NCI-H1417 treated with DMSO at 0.1 percent for 48 hours (cell line): ENCODE measurements at places on chromosomes 2 and 18.

DNA sequence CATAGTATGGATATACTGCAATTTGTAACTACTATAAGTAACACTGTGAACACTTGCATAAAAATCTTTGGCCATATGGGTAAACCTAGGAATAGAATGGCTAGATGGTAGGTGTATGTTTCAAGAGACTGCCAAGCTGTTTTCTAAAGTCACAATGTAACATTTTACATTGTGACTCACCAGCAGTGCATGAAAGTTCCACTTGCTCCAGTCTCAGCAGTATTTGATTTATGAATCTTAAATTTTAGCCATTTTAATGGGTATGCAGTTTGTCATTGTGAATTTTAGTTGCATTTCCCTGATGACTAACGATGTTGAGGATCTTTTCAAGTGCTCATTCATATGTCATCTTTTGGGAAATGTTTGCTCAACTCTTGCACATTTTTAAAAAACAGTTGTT is 86.1 kb downstream of the FARSB start:
- no peak for DNase-seq

DNA sequence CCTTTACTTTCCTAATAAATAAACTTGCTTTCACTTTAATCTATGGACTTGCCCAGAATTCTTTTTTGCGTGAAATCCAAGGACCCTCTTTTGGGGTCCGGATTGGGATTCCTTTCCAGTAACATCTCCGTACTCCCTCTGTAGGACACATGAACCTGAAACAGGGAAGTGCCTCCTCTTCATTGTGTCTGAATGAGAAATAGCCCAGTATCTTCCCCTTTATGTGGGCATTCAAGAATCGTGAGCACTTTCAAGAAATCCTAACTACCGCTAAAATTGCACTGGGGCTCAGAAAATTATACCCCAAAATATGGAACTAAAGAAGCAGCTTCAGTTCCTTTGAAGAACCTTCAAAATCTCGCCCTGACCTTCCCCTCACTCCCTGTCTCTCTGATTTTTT is 7.8 kb upstream of the POMC start:
- no peak for DNase-seq

DNA sequence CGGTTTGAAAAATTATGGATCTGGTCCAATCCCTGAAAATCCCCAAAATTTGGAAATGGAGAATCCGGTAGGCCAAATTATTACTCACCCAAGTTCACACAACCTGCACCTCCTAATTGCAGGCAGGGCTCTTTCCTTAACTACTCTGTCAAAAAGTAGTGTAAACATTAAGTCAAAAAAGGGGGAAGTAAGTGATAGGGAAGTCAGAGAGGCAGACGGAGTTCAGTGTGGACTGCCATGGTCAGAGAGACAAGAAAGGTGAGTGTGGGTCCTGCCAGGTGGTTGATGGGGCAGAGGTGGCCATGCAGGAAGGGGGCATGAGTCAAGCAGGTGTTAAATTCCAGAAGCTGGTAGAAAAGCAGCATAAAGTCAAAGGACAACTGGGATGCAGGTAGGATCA is 104.7 kb upstream of the STPG4 start:
- DNase-seq, result no peak

GRCh38 chr2:238569507-238570195 is 142.9 kb downstream of the ASB1 start:
- DNase-seq, result no peak

- no peak for DNase-seq
These were observed 166.5 kb upstream of the OTX1 start for GRCh38 chr2:62884086-62884485.

GRCh38 chr2:14577843-14578242 is 54.7 kb upstream of the LRATD1 start:
- no peak for DNase-seq

DNA sequence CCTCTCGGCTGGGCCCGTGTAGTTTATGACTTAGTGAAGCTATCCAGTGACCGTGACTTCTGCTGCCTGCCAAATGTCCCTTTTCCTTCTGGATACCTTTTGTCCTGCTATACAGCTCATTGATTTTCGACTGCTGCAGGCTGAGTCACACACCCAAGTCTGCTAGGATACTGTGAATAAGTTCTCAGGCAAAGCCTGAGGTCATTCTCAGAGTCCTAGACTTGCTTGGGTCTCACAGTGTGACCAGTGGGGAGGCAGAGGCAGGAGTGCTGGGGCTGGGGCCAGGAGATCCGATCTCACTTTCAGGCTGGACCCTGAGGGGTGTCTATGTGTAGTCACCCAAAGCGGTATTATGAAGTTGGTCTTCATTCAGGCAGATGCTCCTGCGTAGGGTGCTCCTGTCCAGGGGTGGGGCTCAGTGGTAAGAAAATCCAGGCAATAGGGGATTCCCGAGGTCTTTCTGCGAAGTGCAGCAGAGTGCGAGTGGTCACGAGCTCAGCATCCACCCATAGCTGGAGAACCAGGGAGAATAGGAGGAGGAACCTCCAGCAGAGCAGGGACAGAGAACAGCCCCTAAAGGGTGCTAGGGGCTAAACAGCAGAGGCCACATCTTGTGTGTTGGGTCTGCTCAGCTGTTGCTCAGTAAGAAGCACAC is 268.6 kb upstream of the NCKAP5 start:
- DNase-seq, result no peak

GRCh38 chr2:127829845-127830246 is 18.9 kb upstream of the WDR33 start:
- DNase-seq, result no peak

DNA sequence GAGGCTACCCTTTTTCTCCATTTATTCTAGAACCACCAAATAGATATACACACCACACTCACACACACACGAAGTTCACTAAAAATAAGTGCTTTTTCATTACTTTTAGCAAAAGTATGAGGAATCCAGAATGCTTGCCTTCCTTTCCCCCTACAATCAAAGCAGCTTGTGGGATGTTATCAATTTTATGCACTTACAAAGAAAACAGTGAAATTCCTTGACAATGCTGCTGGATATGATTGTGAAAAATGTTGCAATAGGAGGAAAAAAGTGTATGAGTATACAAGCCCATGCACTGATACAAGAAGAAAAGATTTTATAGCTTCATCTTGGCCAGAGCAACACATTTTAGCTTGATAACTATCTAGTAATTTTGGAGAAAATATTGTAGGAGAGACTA is 269.2 kb downstream of the XIRP2 start:
- DNase-seq, result no peak

DNA sequence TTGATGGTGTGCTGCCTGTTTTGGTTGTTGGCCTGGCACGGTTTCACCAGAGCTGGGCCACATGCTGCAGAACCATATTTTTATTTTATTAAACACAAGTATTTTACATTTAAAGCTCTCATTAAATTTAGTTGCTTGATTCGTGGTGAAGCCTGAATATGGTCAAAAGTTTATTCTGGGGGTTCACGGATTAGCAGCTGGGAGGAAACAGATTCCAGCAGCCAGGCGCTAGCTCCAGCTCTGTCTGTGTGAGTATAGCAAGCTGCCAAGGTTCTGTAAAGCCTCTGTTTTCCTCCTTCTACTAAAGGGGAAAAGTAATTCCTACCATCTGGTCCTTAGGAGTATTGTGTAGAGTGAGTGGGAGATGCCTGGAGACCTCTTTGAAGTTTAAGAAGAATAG is 22.5 kb downstream of the GATA6 start:
- DNase-seq, result no peak

- no peak for DNase-seq
These were observed 1870.4 kb upstream of the CELF4 start for GRCh38 chr18:39435996-39436395.

DNA sequence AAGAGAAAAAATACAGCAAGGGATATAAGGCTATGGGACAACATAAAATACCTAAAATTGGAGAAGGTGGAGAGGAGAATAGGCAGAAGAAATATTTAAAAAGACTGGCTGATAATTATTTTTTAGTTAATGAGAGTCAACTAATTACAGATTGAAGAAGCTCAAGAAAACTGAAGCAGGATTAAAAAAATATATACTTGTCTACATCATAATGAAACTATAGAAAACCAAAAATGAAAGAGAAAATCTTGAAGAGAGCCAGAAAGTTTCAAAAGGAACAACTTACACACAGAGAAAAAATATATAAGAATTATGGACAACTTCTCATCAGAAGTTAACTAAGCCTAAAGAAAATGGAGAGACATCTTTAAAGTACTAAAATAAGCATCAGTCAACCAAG is 62.9 kb upstream of the APCDD1 start:
- no peak for DNase-seq

GRCh38 chr2:26292646-26293045 is 47.9 kb downstream of the HADHB start:
- DNase-seq, result no peak

DNA sequence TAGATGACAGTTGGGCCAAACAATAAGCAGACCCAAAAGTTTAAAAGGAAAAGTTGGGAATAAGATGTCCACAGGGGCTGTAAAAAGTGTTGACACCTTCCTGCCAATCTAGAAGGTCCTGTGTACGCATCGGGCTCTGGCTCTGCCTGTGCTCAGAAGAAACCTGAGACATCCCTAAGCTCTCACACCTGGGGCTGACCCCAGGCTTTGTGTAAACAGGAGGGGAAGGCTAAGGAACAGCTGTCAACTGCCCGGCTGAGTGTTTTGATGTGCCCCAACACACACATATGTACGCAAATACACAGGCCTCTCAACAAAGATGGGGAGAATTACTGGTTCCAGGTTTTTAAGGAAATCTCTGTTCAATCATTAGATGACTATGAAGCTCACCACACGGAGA is 59.5 kb downstream of the TMEM131 start:
- DNase-seq, result peak; percentile 48

DNA sequence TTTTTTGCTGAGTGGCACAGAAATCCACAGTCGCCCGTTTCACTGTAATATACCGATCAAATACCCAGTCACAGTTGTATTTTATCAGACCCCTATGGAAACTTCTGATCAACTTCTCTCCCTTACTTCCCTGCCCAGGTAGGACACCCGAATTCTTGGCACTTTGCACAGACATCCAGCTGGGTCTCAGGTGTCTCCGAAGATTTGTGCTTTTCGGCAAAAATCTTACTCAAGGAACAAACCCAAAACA is 596 bp downstream of the MREG start:
- DNase-seq, result no peak

DNA sequence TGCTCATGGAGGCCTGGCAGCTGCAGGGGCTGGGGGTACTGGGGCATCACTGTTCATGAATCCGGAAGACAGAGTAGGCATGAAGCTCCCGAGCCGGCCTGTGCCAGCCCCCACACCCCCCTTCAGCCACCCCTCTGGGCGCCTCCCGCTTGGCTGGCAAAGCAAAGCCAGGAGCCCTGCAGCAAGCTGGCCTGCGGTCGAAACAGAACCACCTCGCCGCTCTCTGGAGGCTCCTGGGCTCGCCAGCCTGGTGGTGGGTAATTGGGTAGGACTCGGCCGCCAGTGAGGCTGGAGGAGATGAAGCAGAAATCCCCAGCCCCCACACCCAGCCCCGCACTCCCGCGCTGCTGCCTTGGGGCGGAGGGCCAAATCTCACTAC is 70.9 kb upstream of the GPC1 start:
- no peak for DNase-seq

GRCh38 chr18:4721545-4721944 is 266.4 kb upstream of the DLGAP1 start:
- DNase-seq, result no peak

GRCh38 chr2:234446404-234447076 is 50.3 kb downstream of the ARL4C start:
- no peak for DNase-seq

DNA sequence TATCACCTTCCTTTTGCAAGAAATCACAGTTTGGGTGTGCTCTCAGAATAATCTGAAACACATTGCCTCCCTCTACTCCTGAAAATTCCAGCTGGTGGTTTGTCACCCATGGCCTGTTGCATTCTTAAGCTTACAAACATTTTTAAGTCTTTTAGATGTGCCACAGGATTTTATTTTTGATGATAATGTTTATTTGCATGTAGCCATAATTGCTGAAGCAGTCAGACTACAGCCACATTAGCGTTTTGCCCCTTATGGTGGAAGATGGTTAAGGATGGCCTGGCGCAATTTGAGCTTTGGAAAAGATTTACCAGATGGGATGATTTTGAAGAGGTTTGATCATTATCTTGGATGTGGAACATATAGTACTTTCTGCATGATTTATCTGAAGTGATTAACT is 439.5 kb downstream of the MEIS1 start:
- no peak for DNase-seq

- DNase-seq, result no peak
These were observed 54.6 kb upstream of the NFU1 start for GRCh38 chr2:69491864-69492263.

DNA sequence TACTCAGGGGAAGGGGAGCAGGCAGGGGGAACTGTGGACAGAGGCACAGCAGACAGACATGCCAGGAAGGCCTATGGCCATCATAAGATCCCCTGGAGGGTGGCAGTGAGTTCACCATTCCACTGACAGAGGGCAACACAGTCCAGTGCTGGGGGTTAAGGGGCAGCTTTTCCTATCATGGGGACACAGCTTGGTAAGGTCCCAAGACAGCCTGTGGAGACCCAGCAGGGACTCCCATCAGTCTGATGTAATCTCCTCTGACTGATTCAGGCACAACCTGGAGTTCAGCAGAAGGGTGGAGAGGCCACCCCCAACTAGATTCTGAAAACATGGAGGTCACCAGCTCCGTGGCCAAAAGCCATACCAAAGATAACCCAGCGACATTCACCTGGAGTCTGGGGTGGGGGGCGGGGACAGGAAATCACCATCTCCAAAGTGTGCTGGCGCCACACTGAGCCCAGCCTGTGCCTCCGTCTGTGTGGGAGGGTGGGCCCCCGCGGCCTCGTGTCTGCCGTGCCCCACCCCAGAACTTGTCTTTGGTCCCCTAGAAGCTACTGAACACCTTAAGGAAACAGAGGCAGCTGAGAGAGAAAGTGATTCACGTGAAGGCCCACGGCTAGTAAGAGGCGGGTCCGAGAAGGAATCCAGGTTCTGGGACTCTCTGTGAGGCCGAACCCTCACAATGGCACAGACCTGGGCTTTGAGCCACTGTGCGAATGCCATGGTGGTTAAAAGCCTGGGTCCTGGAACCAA is 28.6 kb downstream of the DNMT3A start:
- no peak for DNase-seq

GRCh38 chr2:41197781-41198180 is 745.9 kb upstream of the SLC8A1 start:
- no peak for DNase-seq

GRCh38 chr2:7857904-7858303 is 824.0 kb upstream of the ID2 start:
- no peak for DNase-seq

DNA sequence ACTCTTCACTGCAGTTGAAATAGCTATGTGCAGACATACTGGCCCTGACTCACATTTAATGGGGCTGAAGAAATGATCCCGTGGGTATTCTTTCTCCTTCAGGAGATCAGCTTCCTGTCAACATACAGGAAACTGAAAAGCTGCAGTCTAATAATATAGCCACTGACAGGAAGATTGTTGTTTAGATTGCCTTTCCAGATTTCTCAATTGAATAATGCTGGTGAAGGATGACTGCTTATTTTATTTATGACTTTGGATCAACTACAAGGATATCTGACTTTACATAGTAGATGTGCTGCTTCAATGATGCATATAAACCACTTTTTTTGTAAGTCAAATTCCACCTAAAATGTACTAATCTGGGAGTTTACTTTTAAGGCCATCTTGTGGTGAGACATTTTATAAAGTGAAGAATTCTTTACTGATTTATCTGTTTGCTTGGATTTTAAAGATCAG is 93.4 kb upstream of the MAP4K3 start:
- DNase-seq, result no peak

GRCh38 chr2:84942964-84943421 is 28.0 kb upstream of the KCMF1 start:
- DNase-seq, result no peak

GRCh38 chr2:131105950-131106801 is 1.0 kb downstream of the PLEKHB2 start:
- DNase-seq, result no peak

- DNase-seq, result peak; percentile 75
These were observed 115.2 kb upstream of the FOSL2 start for GRCh38 chr2:28277466-28277865.
